MM.1S (cell line): ENCODE measurements at places on chromosomes 5 and 9.

- DNase-seq: no peak
These were observed 41.9 kb downstream of the HSDL2 start for GRCh38 chr9:112421771-112422222.

- DNase-seq: no peak
These were observed 150.5 kb downstream of the GAPVD1 start for GRCh38 chr9:125412166-125412565.

GRCh38 chr5:149079883-149080282 is 17.0 kb upstream of the SH3TC2 start:
- DNase-seq: no peak

DNA sequence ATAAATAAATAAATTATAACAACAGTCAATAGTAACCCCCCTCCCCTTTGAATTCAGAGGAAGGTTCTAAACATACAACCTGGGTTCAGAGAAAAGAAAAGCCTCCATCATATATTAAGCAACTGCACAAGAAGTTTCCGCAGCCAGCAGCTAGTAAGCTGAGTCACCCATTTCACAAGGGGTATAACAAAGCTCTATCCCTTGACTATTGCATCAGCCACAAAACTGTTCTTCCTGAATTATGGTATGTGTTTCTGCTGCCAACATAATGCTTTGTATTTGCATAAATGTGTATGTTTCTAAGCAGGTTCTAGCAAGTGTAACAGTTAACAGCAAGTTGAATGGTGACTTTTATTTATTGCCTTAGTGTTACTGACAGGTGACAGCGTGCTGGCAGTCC is 6.8 kb upstream of the CEP120 start:
- DNase-seq: no peak

DNA sequence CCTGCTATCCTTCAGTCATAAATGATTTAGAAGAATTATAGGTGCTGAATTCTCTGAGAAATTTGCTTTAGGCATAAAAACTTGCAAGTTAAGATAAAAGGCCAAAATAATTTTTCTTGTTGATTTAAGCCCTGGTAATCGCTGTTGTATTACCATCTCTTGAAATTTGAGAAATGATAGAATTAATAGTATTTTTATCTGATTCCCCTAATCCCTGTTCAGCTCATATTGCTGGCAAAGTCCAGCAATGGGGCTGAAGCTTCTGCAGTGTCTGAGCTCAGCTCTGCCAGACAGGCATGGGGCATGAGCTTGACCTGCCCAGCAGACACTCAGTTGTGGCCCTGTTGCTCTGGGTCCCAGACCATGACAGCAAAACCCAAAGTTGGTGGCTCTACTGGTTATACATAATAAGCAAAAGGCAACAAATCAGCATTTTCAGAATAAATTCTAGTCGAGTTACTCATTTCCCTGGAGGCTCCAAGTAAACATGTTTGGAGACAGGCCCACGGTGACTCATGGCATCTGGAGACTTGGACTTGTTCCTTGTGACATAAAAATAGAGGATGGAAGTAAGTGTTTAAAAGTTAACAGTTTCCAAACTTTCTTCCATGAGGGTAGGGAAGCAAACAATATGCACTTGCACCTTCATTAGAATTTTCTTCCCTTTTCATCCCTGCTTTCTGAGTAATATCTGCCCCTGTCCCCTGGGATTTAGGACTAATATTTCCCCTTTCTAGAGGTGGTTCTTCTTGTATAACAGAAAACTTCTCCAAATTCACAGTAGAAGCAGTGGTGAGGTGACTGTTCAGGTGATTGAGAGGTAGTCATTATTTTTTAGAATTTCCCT is 60.2 kb upstream of the SLC2A8 start:
- DNase-seq: no peak

DNA sequence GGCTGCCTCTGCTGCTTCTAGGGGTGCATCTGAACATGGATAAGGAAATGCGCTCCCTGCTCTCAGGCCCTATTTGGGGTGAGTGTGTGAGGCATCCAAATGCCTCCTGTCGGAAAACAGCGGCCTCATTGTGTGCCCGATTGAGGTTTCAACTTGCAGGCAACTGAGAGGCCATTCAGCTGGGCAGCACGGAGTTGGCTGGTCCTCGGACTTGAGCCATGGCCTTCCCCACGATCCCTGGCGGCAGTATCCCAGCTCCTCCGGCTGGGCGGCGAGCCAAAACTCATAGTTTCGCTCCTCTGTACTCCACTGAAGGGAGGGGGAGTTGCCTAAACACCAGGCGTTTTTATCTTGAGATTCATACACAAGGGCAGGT is 597.3 kb upstream of the SGCD start:
- no peak for DNase-seq

- no peak for DNase-seq
These were observed at the start of gene ZDHHC11 for GRCh38 chr5:850511-851006. Gene ZDHHC11 (minus strand): TSS chr5:850986. CDS start chr5:850602, 384 bp downstream.

DNA sequence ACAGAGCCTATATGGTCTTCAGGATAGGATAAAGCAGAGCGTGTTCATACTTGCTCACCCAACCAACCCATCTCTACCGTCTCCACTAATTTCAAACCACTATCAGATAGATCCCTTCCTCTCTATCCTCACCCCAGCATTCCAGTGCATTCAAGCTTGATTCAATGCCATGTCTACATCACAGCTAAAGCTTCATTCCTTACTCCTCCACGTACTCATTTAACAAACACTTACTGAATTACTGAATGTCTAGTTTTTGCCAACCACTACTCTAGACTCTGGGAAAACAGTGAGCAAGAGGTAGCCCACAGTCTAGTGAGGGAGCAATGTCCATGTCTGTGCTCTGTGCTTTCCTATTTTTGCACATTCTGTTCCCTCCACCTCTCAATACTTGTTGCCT is 163.5 kb upstream of the MSX2 start:
- no peak for DNase-seq

- no peak for DNase-seq
These were observed 16.8 kb downstream of the GLDC start for GRCh38 chr9:6628704-6629103.

- no peak for DNase-seq
These were observed at the start of gene TAL2 for GRCh38 chr9:105662184-105663104. Gene TAL2 (plus strand): TSS chr9:105662457. CDS start chr9:105662497, 40 bp downstream.

- DNase-seq: peak; percentile 82
These were observed 65.4 kb upstream of the GARNL3 start for GRCh38 chr9:127199001-127199791.

DNA sequence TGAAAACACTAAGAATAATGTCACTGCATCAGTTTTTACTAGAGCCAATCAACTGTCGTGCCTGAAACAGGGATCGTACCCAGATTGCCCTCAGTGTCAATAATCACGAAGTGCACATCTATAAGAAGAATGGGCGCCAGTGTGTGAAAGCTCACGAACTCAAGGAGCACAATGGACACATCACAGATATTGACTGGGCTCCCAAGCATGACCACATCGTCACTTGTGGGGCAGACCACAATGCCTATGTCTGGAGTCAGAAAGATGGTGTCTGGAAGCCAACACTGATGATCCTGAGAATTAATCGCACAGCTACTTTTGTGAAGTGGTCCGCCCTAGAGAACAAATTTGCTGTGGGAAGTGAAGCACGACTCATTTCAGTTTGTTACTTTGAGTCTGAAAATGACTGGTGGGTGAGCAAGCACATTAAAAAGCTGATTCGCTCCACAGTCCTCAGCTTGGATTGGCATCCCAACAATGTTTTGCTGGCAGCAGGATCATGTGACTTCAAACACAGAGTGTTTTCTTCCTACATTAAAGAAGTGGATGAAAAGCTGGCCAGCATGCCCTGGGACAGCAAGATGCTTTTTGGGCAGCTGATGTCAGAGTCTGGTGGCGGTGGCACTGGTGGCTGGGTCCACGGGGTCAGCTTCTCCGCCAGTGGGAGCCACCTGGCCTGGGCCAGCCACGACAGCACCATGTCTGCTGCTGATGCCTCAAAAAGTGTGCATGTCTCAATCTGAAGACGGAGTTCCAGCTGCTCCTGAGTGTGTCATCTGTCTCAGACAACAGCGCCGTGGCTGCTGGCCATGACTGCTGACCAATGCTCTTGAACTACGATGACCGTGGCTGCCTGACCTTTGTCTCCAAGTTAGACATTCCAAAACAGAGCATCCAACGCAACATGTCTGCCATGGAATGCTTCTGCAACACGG is 32.2 kb downstream of the NSA2 start:
- no peak for DNase-seq

DNA sequence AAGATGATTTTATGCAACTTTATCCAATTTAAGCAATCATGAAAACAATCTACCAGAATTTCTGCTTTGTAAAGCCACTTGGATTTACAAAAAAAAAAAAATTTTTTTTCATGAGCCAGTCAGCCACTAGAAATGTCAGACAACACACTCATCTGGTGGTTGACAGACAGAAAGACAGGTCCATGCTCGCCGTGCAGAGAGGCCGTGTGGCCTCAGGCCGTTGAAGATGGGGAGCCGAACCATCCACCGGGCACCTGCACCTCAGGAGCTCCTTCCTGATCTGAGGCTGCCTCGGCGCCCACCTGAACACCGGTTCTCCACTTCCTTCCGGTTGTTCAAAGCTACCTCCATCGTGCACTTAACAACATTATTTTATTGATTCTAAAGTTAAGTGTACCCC is 138.0 kb upstream of the IRX4 start:
- no peak for DNase-seq

- no peak for DNase-seq
These were observed 171.8 kb upstream of the PITX1 start for GRCh38 chr5:135205632-135206349.
